ENCODE measurements at places on chromosomes 4 and X. TPM values are rescaled to one million over a fixed set of nuclear protein-coding genes. Genes with fewer than 3 reads are reported as not detected.

Gene CDKL5
- total RNA-seq: 18.2 TPM

Gene ADGRL3
- 9.6 TPM for total RNA-seq

Gene CDX4
- total RNA-seq: not detected

Gene ARAP2
- total RNA-seq: 5.4 TPM

Gene FAM50A
- total RNA-seq: 91.2 TPM

Gene MAGEE2
- not detected for total RNA-seq

Gene UCP1
- total RNA-seq: 0.24 TPM

All from endodermal cell (in vitro differentiated cells).